ENCODE measurements at places on chromosomes 1 and 21.
A peak's percentile ranks its signal among the peaks of the same experiment; 100 is the strongest.

- DNase-seq = no peak
Observed at GRCh38 chr1:192698731-192699130, 62.8 kb downstream of the RGS13 start.

DNA sequence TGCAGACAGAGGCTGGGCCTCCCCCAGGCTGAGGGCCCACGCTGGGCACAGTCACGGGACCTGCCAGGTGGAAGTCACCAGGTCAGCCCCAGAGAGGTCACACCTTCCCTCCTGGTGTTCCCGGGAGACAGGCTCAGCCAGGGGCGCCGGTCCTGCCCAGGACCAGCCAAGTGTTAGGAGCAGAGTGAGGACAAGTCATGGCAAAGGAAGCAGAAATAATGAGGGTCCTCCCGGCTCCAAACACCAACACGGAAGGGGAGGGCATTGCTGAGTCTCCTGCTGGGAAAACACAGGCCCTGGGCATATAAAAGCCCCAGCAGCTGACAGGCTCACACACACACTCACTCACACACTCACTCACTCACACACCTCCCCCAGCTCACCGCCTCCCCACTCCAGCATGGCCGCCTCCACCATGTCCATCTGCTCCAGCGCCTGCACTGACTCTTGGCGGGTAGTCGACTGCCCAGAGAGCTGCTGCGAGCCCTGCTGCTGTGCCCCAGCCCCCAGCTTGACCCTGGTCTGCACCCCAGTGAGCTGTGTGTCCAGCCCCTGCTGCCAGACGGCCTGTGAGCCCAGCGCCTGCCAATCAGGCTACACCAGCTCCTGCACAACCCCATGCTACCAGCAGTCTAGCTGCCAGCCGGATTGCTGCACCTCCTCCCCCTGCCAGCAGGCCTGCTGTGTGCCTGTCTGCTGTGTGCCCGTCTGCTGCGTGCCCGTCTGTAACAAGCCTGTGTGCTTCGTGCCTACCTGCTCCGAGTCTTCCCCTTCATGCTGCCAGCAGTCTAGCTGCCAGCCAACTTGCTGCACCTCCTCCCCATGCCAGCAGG, at the start of gene KRTAP10-10:
TSS of gene KRTAP10-10 (plus strand) at position 339 of the 833 bp plus-strand sequence. CDS start at position 401, 62 bp downstream.
- no peak for DNase-seq

DNA sequence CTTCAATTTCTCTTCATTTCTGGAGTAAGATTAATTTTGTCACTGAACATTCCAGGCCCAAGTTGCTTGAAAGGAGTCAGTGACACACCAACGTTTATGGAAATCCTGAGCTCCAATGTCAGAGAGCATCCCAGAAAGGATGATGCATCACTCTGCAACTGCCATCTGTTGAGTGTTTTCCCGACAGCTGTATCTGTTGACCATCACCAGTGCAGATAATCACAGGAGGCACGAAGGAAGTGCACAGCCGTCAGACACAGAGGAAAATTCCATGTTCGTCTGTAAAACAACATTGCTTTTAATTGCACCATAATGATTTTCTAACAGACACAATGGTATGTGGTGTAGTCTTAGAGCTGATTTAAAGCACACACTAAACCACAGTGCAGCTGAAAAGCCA, 376.7 kb upstream of the ADGRL2 start:
- no peak for DNase-seq

- DNase-seq = no peak
Observed at GRCh38 chr1:99781798-99782197, 15.4 kb upstream of the FRRS1 start.

DNA sequence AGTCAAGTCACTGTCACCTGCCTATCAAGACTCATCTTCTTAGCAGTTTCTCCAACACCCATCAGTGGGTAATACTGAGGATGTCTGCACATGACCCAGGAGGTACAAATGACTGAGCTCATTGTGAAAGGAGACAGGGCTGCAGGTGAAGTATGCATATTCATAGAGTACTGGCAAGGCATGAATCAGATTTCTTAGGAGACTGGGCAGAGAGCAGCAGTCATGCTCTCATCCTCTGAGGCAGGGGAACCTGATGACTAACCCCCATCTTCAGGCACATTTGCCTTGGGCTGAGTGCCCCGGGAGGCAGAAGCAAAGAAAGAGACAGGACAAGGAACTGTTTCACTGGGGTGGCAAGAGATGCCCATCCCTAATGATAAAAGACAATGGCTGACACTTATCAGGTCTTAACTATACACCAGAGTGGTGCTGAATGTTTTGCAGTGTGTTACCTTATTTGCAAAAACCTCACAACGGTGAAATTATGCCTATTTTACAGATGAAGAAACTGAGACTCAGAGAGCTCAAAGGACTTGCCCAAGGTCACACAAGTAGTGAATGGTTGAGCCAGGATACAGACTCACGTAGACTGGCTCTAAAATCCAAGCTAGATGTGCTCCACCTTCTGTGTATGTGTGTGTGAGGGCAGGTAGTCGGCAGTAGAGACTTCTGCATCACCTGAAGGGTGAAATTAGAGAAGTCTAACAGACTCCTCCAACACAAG, 9.2 kb upstream of the GRHL3 start:
- DNase-seq = no peak

DNA sequence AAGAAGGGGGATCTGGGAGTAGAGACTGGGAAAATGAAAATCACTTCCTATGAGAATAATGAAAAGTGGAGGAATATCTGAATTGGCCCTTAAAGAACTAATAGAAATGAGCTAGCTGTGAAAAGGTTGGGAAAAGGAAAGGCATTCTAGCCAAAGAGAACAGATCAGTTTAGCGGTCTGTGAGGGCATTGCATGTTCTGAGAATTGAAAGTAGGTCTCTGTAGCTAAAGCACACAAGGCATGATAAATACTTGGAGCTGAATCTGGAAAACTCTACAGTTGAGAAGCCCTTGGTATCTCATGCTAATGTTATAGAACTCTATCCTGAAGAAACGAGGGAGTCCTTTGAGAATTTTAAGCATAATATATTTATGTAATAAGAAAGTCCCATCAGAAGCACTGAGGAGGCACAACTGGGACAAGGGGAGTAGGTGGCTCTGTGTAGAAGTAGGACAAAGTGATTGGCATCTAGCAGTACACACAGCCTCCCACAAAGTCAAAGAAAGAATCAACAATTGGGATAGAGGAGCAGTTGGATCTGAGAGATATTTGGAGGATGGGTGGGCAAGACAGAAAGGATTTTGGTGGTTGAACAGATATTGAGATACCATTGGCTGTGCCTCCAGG, 78.7 kb downstream of the GREM2 start:
- DNase-seq = no peak

DNA sequence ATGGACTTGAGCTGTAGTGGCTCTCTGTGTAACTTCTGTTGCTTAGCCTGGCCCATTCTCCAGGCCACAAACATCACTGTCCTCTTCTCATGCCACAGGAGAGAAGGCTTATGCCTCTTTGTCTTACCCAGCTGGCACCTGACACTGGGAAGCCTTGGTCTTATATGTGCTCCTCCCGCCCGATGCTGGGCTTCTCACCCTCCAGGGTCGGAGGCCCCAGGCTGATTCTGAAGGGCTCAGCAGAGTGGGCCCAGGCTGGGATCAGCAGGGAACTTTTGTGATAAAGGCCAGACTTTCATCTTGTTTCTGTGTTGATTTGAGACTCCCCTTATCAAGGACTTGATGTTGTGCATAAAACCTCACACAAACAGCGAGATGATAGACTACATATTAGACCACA, 29.8 kb downstream of the TRPM2 start:
- DNase-seq = no peak

DNA sequence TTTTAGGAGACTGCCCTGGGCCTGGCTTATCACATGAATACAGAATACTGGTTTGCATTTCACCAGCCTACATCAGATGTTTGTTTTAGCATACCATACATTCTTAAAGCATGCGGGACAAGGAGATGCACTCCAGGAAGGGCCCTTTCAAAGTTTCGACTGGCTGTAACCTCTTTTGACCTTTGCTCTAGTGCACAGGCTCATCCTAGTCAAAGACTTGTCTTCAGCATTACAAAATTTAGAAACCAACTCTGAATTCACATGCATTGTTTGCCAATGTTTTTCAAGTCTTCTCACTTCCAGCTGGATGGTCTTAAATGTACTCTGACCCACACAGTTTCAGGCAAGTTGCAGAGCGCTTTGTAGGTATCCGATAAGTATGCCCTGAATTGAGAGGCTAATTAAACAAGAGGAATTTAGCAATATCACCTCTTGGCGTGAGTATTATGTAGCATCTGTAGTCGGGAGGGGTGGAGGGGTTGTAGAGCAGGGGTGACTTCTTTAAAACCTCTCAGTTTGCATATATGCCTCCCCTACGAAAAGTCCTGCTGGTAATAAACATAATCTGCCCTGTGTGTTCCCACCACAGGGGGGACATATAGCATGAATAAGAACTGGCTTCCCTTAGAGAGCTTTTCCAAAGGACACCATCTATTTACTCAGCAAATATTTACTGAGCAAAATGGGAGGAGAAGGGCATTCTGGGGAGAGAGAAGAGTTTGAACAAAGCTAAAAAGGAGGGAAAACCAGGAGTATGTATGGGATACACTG, 24.4 kb upstream of the AHCYL1 start:
- DNase-seq = peak; percentile 51

- DNase-seq = no peak
Observed at GRCh38 chr1:229893762-229894444, 173.1 kb upstream of the GALNT2 start.

- DNase-seq = no peak
Observed at GRCh38 chr1:6790146-6790545, 4.9 kb downstream of the CAMTA1 start.

GRCh38 chr21:37793660-37794059, 122.6 kb downstream of the KCNJ6 start:
- DNase-seq = no peak

- DNase-seq = no peak
Observed at GRCh38 chr1:50923564-50923963, 36.5 kb downstream of the FAF1 start.

DNA sequence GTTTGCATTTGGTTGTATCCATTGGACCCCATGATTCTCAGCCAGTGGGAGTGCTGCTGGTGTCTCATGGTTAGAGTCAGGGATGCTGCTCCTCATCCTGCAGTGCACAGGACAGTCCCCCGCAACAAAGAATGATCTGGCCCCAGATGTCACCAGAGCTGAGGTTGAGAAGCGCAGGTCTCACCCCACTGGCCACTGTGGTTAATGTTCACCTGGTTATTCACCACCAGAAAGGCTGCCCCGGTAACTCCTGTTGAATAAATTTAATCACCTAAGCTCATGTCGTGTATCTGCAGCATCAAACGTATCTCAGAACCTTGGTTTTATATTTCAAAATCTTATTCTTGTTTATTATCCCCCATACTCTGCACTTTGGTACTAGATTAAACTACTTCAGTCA, 75.8 kb downstream of the ATP5PO start:
- no peak for DNase-seq

DNA sequence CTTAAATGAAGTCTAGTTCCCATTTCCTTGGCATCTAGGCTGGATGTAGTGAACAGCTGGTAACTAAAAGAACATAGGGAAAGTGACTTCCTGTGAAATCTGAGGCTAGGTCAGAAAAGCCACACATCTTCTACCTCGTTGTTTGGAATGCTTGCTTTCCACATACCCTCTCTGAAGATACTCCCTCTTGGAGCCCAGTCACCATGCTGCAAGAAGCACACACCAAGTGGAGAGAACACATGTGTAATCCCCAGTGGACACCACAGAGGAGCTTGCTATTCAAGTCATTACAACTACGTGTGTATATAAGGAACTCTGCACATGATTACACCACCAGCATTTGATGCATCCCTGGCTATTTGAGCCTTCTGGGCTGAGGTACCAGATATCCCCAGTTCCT, 125.9 kb downstream of the RGS21 start:
- no peak for DNase-seq

DNA sequence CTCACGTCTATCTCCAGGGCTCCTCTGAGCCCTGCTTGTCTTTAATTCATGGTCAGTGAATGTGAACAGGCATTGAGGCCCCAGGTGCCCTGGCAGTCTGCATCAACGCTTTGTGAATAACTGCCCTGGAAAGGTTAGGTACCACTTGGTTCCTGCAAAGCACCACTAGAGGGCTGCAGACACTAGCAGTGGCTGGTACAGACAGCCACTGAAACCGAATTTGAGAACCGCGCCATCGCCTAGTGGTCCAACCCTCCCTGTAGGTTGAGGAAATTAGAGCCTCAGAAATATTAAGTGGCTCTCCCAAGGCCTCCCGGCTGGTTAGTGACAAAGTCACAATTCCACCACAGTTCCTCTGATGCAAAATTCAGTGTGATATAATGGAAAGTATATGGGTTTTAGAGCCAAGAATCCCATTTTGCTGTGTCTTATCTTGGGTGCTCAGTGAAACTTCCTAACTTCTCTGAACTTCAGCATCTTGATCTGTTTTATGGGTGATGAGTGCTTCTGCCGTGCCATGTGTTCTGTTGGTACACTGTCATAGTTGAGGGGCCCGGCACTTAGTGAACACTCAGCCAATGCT, 46.2 kb upstream of the BCL9 start:
- DNase-seq = peak; percentile 77

DNA sequence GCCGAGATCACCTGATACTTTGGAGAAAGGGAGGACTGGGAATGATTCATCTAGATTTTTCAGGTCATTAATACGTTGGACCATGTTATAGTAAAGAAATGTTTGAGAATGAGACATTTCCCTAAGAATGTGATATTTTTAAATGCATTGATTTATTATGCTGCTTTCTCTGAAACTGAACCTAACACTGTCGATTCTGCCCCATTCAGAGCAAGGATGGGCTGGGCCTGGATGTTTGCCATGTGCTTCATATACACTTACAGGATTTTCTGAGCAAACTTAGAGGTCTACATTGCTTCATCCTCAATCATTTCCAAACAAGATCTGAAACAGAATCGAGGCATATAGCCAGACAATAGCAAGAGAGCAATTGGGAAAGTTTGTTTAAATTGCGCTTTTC, 183.3 kb downstream of the CRB1 start:
- DNase-seq = no peak

DNA sequence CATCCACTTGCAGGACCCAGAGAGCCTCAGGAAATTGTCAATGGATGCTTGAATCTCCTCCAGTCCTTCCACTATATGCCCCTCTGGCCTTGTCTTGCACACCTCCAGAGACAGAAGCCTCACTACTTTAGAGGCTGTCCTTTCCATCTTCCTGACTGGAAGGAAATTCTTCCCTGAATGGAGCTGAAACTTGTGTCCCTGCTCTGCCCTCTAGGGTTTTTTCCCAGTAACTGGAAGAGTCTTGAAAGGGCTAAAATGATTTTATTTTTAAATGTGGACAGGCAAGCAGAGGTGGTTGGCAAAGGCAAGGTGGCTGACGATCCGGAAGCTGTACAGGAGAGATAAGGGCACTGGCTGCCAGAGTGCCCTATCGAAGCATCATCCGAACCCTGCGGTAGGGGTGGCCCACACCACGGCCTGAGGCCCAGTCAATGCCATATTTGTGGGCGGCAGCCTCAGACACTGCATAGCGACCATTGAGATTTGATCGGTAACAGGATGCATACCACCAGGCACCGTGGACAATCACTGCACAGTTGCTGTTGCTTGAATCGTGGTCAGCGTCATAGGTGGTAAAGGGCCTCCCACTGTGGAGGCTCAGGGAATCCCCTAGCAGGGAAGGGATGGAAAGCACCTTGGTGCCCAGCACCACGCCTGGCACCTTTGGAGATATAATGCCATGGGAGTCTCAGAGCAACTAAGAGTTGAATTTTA, 2.3 kb upstream of the MAP3K6 start:
- DNase-seq = no peak

Measured in NCI-H2029 treated with DMSO at 0.1 percent for 48 hours (cell line).